Cortex of kidney (tissue), 1 donor: ENCODE measurements at places on chromosomes 16 and 17.

GRCh38 chr16:30394592-30395154, 547 bp upstream of the ZNF48 start:
- no peak for DNase-seq

GRCh38 chr17:81550830-81551457, 1.2 kb downstream of the FAAP100 start:
- no peak for DNase-seq

DNA sequence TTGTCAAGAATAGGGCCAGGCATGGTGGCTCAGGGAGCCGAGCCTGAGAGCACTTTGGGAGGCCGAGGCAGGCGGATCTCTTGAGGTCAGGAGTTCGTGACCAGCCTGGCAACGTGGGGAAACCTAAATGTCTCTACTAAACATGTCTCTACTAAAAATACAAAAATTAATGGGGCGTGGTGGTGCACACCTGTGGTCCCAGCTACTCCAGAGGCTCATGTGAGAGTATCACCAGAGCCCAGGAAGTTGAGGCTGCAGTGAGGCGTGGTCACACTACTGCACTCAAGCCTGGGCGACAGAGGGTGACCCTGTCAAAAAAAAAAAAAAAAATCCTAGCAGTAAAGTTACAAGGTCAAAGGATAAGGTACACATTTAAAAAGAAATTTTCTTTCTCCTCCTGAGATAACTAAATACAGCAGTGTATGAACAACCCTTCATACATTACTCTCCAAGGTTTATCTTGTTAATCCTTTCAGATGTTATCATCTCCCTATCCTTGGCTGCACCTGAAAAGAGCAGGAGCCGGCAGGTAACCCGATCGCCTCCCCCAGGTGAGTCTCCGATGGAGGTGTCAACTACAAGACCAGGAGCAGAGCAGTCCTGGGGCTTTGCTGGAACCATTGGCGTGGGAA, 122.3 kb downstream of the GOSR1 start:
- DNase-seq, result no peak

DNA sequence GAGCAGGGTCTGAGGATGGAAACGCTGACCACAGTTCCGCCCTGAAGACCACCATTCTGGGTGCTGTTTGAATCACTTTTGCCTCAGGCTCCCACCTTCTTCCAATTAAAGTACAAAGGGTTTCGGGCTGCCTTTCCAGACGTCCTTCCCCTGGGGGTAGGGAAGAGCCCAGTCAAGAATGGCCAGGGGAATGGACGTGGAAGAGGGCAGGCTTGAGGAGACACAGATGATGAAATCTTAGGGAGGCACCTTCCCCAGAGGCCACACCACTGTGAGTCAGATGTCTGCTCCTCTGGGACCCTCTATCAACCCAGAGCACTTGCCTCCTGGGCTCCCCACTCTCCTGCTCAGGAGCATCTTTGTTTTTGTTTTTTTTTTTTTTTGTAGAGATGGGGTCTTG, 27.5 kb upstream of the MTSS2 start:
- DNase-seq, result no peak

GRCh38 chr16:57273826-57274225, 10.6 kb downstream of the PLLP start:
- DNase-seq, result no peak

DNA sequence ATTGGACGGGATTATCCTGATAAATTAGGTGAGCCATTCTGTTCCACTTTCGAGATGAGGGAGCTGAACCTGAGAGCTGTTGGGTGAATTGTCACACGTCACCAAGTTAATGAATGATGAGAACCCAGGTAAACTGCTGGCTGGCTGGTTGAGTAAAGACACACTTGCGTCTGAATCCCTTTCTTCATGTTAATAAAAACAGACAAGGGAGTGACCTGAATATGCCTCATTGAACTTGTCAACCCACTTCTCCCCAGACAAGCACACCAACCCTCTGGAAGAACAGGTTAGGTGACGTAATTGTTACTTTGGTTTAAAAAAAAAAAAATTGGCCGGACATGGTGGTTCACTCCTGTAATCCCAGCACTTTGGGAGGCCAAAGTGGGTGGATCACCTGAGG, 400.9 kb upstream of the CDH5 start:
- DNase-seq, result no peak

- DNase-seq, result no peak
Observed at GRCh38 chr17:61314368-61315078, 85.1 kb upstream of the TBX2 start.

- DNase-seq, result no peak
Observed at GRCh38 chr17:36703860-36704266, 102.5 kb downstream of the MRM1 start.

DNA sequence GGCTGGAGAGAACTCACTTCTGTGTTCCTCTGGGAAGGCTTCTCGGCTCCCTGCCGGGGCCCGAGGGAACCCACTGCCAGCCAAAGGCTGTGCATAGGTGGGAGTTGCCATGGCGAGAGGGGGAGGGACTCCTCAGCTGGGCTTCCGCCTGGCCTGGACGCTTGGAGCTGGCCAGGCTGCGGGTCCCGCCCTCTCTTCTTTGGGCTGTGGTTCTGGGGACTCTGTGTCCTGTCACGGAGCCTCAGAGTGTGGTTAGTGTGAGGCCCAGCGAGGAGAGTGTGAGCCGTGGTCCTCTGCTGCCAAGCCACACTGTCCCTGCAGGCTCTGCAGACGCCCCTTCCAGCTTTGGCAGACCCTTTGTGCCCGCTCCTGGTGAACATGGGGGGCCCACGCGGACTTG, 123.1 kb downstream of the OR1D5 start:
- no peak for DNase-seq

DNA sequence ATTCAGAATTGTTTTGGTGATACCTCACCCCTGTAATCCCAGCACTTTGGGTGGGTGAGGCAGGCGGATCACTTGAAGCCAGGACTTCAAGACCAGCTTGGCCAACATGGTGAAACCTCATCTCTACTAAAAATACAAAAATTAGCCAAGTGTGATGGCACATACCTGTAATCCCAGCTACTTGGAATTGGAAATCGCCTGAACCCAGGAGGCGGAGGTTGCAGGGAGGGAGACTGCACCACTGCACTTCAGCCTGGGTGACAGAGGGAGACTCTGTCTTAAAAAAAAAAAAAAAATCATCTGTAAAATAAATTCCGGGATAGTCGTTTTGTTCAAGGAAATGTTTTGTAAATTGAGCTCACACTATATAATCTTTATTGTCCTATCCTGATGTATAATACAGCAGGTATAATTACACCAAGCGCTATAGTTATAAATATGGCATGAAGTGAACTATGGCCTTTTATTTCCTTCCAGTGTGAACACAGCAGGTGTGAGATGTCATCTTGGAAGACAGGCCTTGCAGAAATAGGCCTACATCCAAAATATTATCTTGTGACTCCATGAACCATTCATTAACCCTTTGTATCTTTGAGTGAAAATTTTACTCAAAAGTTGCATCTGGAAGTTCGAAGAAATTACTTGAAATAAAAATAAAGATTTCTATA, 25.4 kb downstream of the PLA2G10 start:
- DNase-seq, result no peak

GRCh38 chr17:49223517-49224197, 6.9 kb downstream of the PHOSPHO1 start:
- DNase-seq, result no peak

- DNase-seq, result no peak
Observed at GRCh38 chr16:50683689-50684374, 2.7 kb upstream of the SNX20 start.

- no peak for DNase-seq
Observed at GRCh38 chr17:61647047-61647446, 56.0 kb upstream of the NACA2 start.

DNA sequence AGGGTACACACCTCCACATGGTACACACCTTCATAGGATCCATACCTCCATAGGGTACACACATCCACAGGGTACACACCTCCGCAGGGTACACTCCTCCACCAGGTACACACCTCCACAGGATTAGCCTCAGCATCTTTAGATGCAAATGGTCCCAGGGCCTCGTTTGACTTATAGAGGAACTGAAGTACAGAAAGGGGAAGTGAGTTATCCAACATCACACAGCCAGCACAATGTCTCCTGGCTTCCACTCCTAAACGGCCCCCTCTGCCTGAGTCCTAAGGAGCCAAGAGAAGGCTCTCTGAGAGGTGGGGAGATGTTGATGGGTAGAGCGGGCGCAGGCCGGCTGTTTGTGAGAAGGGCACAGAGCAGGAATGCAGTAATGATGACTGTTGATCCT, 12.0 kb downstream of the FOXN1 start:
- no peak for DNase-seq

GRCh38 chr17:76304226-76305134, 3.6 kb downstream of the QRICH2 start:
- no peak for DNase-seq

GRCh38 chr16:24217461-24217860, 38.7 kb upstream of the CACNG3 start:
- no peak for DNase-seq

DNA sequence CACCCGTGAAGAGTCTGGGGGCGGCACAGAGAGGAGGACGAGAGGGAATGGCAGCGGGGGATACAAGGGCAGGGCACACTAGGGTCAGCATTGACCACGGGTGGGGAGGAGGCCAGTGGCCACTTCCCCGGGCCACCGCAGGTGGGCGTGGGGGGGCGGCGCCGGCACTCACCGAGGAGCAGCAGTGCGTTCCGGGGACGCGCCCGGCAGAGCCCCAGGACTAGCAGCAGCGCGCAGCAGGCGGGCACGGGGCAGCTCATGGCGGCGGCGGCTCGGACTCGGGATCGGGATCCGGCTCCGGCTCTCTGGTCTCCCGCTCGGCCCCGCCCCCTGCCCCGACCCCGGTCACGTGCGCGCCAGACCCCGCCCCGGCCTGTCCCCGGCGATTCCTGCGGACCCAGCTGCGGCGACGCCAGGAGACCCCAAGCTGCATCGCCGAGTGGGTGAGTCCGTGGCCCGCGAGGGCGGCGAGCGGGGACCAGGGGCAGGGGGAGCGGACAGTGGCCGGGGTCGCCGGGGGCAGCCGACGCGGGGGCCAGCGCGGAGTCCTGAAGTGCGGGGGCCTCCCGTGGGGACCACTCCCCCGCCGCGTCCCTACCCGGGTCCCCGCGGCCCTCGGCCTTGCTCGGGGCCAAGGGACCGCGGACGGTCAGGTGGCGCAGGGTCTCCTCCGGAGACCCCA, at the start of the genes SGSH and SLC26A11:
SGSH (minus strand) TSS at position 280 of the 682 bp plus-strand sequence; CDS start at position 260, 20 bp downstream.
SLC26A11 (plus strand) TSS at position 374 of the 682 bp plus-strand sequence. CDS start 1,134 bp downstream, outside the sequence.
- DNase-seq, result no peak

DNA sequence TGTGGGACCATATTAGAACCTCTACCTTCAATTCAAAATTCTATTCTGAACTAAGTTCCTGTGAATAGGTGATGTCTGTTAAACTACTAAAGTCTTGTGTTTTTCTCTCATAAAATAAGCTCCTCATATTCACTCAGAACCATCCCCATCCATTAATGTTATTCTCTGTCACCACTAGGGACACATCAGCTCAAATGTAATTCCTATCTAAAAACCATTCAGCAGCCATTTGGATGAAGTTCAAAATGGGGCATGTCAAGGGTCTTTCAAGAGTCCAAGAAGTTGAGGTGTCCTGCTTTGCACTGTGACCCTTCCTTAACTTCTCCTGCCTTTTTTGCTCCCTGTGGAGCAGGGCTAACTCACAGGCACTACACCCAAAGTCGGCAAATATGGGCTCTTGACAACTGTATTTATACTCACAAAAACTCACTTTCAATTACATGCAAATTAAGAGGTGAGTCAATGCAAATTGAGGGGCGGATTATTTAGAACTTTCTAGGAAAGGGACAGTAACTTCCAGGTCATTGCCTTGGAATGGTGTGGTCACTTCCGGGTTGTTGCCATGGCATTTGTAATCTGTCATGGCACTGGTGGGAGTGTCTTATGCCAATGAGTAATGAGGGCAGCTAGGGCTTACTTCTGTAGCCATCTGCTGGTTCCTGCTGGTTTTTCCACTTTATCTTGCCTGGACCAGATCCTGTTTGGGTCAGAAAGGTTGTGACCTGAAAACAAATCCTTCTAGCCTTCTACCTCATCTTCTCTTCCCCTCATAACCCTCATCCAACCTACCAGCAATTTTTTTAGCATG, 128.2 kb upstream of the COX10 start:
- DNase-seq, result no peak

GRCh38 chr17:57002904-57003303, 25.0 kb downstream of the SCPEP1 start:
- DNase-seq, result no peak

- no peak for DNase-seq
Observed at GRCh38 chr16:2532494-2533141, 1.4 kb upstream of the CEMP1 start.

DNA sequence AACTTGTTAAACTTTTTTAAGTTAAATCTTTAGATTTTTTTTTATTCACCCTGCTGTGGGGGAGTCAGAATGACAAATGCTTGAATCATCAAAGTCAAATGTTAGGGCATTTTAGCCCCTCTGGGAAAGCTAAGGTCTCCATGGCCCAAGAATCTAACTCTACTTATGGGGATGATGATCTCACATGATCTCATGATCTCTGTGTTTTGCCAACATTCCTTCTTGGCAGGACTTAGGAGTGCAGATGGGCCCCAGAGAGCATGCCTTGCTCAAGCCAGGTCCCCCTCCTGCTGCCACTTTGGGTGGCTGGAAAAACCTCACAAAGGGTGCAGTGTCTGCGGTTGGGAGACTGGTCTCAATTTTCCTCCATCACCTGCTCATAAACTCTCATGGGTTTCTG, 108.6 kb downstream of the PRKCB start:
- no peak for DNase-seq
